ENCODE measurements at places on chromosomes 5 and 9. TPM values are rescaled to one million over a fixed set of nuclear protein-coding genes. Genes with fewer than 3 reads are reported as not detected.

TLR4 gene
- 0.07 TPM for polyA plus RNA-seq

ADAMTS13 gene
- polyA plus RNA-seq = 0.35 TPM

DNA sequence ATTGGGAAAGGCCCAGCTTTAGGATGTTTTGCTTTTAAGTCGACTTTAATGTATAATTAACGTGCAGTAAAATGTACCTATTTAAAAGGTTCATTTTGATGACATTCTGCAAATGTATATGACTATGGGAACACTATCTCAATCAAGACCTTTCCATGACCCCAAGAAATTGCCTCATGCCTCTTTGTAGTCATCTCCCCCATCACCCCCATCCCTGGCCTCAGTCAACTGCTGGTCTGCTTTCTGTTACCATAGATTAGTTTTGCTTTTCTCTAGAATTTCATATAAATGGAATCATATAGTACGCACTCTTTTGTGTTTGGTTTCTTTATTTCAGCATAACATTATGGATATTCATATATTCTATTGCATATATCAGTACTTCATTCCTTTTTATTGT is 80.7 kb upstream of the C9orf72 start:
- DNase-seq = no peak

VCAN gene
- polyA plus RNA-seq = 0.35 TPM

GRCh38 chr9:37466037-37466709 is 923 bp upstream of the ZBTB5 start:
- no peak for DNase-seq

IFNA13 gene
- not detected for polyA plus RNA-seq

MARVELD2 gene
- 1.1 TPM for polyA plus RNA-seq

Data from naive thymus-derived CD4-positive, alpha-beta T cell (primary cell).